ENCODE measurements at places on chromosomes 2 and 18. TPM values are rescaled to one million over a fixed set of nuclear protein-coding genes. Genes with fewer than 3 reads are reported as not detected.

DNA sequence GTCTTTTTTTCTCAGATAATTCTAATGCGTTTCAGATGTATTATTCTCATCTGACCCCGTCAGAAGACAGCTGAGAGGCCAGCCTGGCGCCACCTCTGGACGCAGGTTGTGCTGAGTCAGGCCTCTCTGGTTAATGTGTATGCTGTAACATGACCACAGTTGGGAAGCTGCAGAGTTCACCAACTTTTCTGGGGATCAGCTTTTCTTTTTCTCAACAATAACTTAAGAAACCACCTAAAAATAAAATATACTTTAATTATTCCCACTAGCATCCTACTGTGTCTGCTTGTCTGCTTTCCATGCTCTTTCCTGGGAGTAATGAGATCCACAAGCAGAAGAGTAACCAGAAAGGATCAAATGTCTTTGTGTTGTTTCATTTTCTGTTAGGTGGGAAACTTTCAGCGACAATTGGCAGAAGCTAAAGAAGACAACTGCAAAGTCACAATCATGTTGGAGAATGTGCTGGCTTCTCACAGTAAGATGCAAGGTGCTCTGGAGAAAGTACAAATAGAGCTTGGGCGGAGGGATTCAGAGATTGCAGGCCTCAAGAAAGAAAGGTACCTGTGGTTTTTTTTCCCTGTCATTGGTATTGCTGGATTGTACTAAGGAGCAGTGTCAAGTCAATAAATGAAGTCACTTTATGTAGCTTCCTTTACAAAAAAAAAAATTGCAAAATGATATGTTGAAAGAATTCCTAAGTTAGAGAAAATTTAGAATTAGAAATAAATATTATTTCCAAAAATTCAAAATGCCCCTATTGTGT lies 79.8 kb downstream of the CCDC150 start:
- no peaks in the 10 kb centered on the region for H3K4me1 ChIP-seq
- H3K27ac ChIP-seq, result no peak overlapping the region
- H3K36me3 ChIP-seq, result peaks cover 34% of the 10 kb centered on the region
- no peak overlapping the region for H3K4me3 ChIP-seq
- H3K27me3 ChIP-seq, result no peaks in the 10 kb centered on the region

ORMDL1 gene
- total RNA-seq, result 59.7 TPM

GRCh38 chr2:105824446-105824845 lies 79.7 kb downstream of the NCK2 start:
- H3K4me1 ChIP-seq, result 0 out of 2 replicates have a peak, but pooled peaks cover 2% of the 10 kb centered on the region
- no peak overlapping the region for H3K27ac ChIP-seq
- DNase-seq, result no peak
- H3K36me3 ChIP-seq, result peaks cover 2% of the 10 kb centered on the region
- H3K4me3 ChIP-seq, result no peak overlapping the region

CBLN2 gene
- total RNA-seq, result not detected

GRCh38 chr18:46164920-46165319 lies 60.7 kb downstream of the HAUS1 start:
- DNase-seq, result no peak
- H3K27ac ChIP-seq, result no peak overlapping the region
- H3K27me3 ChIP-seq, result no peaks in the 10 kb centered on the region
- H3K4me1 ChIP-seq, result peaks cover 5% of the 10 kb centered on the region

- H3K27me3 ChIP-seq, result no peaks in the 10 kb centered on the region
- no peak overlapping the region for H3K4me3 ChIP-seq
- DNase-seq, result no peak
- H3K27ac ChIP-seq, result no peak overlapping the region
Measured at GRCh38 chr18:35389095-35389618, 12.0 kb upstream of the ZNF396 start.

DNA sequence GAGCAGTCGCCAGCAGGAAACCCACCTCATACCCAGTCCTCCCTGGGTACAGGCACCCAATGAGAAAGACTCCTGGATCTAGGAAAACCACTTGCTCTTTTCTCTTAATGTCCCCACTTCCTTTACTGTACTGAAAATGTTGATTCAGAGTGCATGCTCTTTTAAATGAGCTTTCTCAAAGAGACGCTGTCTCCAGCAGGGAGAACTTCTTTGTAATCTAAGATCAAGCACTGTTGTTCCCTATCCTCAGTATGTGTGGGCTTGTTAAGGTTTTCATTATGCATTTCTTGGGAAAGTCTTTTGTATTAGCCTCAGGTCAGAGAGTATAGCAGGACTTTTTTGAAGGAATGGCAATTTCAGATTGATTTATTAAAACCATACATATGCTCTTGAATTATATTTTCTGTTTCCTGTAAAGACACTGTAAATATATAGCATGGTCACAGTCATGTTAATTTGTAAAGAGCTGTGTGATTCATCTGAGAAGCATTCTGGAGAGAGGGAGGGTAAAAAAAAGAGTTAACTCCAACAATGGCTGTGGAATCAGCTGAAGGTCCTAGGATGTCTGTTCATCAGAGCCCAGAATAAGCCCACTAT lies 178.1 kb downstream of the MGAT5 start:
- peaks cover 2% of the 10 kb centered on the region for H3K4me1 ChIP-seq
- H3K36me3 ChIP-seq, result peaks cover 2% of the 10 kb centered on the region
- H3K27me3 ChIP-seq, result peaks cover 13% of the 10 kb centered on the region

SAG gene
- total RNA-seq, result not detected

DNA sequence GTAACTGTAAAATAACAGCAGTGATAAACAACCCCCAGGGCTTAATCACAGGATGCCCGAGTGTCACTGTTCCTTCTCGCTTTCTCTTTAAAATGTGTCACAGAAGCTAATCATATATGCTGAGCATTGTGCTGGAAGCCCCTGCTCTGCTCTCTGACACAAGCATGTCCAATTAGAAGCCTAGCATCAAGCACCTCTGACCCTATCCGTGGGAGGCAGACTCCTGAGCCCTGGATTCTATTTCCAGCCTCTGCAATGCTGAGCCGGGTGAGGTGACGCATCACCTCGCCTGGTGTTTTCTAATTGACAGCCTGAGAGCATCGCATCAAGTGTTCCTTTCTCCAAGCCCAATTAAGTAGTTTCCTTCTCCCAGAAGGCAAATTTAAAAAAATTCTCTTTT lies 19.7 kb upstream of the SCG2 start:
- H3K4me1 ChIP-seq, result peaks cover 4% of the 10 kb centered on the region
- DNase-seq, result no peak
- H3K27me3 ChIP-seq, result peaks cover 40% of the 10 kb centered on the region
- no peaks in the 10 kb centered on the region for H3K36me3 ChIP-seq
- H3K4me3 ChIP-seq, result no peak overlapping the region
